Hematopoietic multipotent progenitor cell treated with erythropoietin and hydrocortisone succinate and interleukin-3 and kit ligand, for 17 days (in vitro differentiated cells): ENCODE measurements at places on chromosomes 11 and 22.

- DNase-seq: no peak
These were observed 156.4 kb downstream of the ATG16L2 start for GRCh38 chr11:72970557-72971118.

DNA sequence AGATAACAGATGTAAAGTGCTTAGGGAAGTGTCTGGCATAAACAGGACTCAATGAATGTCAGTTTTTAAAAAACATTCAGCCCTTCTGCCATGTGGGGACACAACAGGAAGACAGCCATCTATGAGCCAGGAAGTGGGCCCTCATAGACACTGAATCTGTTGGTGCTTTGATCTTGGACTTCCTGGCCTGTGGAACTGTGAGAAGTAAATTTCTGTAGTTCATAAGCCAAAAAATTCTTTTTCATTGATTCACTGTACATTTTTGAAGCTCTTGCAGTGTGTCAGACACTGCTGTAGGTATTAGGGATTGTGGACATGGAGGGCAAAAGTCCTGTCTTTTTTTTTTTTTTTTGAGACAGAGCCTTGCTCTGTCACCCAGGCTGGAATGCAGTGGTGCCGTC, 188.6 kb downstream of the HIPK3 start:
- no peak for DNase-seq

- DNase-seq: no peak
These were observed 503.8 kb downstream of the BRD1 start for GRCh38 chr22:49323751-49324415.

DNA sequence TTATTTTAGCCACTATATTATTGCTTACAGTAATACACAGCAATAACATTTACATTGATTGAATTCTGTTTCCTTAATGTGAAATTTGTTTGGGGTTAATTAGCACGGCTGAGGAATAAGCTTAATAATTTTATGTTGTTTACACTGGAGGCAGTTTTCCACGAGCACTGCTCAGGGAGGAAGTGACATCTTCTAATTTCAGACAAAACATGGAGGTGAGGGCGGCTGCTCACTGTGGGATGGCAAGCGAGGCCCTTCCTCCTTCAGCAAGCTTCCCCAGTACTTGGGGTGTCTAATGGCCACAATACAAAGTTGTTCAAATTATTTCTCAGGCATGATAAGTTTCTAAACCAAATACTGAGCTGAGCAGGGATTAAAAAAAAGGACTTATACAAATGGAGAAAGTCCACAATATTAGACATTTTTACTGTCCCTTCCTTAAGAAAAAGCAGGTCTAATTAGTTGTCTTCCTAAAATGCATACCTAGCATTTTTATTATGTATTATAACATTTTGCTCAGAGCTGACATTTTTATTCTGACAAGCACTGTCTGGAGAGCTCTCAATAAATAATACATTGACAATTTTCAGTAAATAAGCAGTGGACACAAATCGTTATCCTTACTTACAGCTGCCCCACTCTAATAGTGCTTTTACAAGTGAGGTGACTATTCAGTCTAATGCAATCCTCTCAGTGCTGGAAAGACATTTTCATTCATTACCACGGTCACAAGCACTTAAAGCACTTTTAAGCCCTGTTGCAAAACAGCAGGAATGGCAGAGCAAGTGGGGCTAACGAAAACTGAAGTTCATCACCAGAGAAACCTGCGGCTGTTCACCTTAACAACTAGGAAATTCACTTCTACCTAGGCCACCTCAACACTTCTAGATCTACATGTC, 56.2 kb downstream of the SOX6 start:
- no peak for DNase-seq

- no peak for DNase-seq
These were observed 173.3 kb downstream of the GRIA4 start for GRCh38 chr11:105783216-105783615.

GRCh38 chr22:46418827-46419226, 83.3 kb downstream of the TRMU start:
- no peak for DNase-seq

- DNase-seq: no peak
These were observed 12.3 kb downstream of the STARD10 start for GRCh38 chr11:72781313-72782080.

- DNase-seq: no peak
These were observed 144.2 kb upstream of the SYT13 start for GRCh38 chr11:45430361-45430760.

DNA sequence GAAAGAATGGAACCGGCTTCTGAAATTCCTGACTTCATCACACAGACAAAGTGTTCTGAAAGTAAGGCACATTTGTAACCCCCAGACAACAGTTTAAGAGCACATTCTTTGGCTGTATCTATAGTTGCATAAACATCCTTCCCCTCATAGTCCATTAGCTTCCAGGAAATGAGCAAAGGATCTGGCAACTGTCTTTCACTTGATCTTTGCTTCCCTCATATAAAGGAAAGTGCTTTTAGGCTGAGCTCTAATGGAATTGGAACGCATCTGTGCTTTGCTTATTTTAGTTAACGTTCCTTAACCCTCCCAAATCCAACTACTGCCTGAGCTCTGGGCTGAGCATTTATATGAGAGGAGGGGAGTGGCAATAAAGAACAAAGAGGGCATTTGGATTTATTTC, 76.9 kb upstream of the API5 start:
- no peak for DNase-seq

GRCh38 chr11:76269661-76270261, 63.5 kb upstream of the WNT11 start:
- DNase-seq: no peak

- no peak for DNase-seq
These were observed 162.5 kb upstream of the CCDC90B start for GRCh38 chr11:83448686-83449085.

DNA sequence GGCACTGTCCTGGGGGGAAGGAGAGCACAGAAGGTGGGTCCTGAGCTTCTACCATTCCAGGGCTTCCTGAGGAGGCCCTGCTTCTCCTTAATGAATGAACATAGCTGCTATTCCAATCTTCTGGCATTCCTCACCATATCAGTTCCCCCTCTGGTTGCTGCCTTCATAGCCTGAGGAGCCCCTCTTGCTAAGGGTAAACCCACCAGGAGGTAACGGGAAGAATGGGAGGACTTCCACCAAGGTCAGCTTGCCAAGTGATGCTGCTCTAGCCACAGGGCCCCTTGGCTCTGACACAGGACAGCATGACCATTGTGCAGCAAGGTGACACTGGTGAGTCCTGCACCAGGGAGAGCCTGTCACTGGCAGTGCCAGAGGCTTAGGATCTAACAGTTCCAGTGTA, 1022.5 kb downstream of the TBC1D22A start:
- no peak for DNase-seq

DNA sequence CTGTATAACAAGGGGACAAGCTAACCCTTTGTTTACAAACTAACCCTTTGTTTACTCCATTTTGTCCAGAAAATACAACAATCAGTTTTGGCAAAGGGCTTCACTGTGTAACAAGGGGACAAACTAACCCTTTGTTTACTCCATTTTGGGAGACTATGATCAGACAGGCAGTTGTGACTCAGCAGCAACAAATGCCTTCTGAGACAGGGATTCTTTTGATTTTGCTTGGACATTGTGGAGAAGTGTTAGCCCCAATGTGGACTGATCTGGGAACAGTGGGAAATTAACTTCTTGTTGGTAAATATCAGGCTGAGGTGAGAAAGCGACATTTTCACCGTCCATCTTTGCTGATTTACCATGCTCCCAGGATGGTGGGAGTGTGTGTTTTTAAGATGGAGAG, 983 bp downstream of the EHF start:
- no peak for DNase-seq

- no peak for DNase-seq
These were observed 8.9 kb upstream of the ST3GAL4 start for GRCh38 chr11:126346586-126346940.

DNA sequence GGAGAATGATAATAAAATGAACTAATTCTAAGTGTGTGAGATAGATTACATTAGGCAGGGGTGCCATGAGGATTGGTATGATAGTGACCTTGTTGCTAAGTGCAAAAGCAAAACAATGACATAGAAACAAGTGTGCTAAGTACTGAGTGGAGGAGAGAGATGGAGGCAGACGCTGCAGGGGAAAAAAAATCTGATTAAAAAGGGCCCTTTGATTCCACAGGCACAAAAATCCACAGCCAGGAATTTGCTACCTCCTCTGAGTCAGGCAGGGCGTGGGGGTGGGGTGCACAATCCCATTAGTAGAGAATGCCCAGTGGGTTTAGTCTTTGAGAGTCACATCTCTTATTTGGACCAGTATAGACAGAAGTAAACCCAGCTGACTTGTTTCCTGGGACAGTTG, at the start of gene CNTF:
TSS of gene CNTF (plus strand) at position 322 of the 400 bp plus-strand sequence. CDS start 88 bp downstream, outside the sequence.
- DNase-seq: no peak

DNA sequence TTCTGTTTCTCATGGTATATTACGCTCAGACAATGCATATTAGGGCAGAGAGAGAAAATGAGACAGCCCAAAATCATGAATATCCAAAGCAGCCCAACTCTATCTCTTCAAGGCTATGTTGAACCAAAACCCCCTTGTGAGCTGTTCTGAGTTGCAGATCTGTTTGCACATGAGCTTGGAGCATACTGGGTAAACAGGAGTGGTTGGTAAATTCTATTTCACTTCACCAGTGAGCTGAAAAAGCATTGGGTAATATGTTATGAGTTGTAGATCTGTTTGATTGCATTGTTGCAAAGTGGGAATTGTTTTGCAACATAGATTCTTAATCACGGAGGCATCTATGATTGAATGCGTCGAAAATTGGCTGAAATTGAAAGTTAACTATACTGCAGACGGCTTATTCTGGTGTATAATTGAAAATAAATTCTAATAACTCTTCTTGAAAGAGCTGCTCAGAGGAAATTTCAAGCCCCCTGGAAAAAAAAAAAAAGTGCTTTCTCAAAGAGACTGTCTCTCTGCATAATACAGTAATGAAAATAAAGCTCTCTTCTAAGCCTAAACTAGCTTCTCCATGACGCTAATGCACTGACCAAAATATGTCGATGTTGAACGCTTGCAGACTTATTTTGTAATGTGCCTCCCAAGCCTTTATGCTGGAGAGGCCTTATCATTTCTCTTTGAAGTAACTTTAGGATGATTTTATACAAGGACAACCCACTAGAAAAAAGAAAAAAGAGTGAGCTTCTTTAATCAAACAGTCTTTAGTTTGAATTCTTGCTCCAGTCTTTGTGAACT, 263.7 kb downstream of the NTM start:
- no peak for DNase-seq

DNA sequence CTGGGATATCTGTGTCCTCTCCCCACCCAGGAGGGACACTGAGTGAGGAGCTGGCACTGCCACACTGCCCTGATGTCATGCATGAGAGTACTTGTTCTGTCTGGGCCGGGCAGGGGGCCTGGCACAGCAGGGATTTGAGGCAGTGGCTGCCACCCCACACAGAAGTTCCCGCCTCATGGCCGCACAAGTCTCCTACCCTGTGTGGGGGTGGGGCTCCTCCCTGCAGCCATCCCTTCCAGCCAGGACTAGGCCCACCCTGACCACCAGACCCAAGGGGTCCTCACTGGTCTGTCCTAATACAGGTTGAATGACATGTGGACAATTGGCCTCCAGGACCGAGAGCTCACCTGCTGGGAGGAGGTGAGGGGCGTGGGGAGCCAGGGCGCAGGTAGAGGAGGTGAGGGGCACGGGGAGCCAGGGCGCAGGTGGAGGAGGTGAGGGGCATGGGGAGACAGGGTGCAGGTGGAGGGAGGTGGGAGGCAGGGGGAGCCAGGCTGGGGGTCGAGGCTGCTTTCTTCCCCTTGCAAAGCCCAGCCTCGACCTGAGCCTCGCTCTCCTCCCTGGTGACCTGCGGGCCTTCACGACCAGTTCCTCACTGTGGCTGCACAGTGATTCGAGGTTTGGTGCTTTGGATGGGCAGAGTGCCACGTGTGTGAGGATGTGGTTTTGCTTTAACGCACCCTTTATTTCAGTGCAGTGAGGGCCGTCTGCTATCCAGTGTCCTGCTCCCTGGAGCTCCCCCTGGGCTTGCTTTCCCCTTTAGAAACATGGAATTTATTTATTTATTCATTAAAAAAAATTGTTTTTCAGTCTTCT, 7.4 kb downstream of the LZTR1 start:
- DNase-seq: no peak

GRCh38 chr22:39090426-39091064, 6.5 kb upstream of the APOBEC3H start:
- no peak for DNase-seq

DNA sequence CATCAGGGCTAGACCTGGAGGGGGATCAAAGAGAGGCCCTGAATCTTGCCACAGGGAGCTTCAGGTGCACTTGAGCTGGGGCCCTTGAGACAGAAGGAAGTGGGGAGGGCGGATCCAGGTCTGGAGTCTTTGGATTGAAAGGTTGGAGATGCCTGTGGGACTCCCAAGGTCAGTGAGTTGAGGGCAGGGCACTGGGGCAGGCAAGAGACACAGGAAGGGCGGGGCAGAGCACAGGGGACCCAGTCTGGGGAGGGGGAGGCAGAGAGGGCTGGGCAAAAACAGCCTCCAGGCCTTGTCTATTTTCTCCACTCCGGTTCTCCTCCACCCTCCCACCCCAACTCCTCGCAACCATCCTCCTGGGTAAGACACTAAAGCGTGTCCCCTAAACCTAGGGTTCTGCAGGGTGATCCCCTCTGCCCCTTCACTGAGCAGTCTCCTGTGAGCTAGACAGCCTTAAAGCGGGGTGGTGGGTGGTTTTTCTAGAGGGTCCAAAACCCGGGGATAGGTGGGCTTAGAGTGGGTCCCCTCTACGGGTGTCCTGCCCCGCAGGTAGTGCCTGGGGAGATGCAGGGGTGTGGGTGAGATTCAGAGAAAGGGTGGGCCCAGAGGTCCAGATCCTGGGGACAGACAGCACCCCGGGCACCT, 38.6 kb upstream of the CELSR1 start:
- DNase-seq: no peak

DNA sequence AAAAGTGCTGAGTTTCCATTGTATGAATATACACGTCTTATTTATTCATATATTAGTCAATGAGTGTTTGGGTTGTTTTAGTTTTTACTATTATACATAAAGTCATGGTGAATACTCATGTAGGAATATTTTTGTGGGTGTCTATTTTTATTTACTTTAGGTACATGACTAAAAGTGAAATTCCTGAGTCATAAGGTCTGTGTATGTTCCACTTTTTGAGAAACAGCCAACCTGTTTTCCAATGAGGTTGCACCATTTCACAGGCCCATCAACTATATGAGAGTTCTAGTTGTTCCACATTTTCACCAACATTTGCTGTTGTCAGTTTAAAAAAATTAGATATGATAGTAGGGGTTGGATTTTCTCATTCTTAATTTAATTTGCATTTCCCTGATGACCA, 6.6 kb upstream of the OR6X1 start:
- no peak for DNase-seq
